ENCODE measurements at places on chromosomes 12 and 14.

DNA sequence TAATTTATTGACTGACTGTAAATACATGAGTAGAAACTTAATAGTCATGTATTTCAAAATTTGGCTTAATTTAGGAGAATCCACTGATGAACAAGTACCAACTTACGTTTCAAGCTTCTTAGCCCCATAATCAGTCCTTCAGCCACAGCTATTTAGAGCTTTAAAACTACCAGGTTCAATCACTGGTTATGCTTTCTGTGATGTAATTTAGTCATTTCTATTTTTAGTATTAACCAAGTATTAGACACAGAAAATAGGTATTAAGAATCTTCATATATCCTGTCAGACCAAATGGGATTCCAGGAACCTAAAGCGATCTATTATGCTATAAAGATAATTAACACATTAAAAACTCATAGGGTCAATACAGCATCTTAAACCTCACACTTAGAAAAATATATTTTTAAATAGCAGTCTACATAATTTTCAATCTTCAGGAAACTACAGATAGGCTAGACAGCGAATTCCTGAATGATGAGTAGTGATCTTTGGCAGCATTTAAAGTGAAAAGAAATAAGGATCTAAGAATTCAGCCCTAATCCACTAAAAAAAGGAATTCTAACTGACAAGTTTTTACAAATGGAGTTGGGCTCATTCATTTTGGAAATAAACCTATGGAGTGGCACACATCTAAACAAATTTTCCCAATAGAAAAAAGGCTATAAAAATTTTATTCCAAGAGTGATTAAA is 51.5 kb downstream of the ZC3H14 start:
- H3K36me3 ChIP-seq = peaks cover 63% of the 10 kb centered on the region
- no peak overlapping the region for H3K4me3 ChIP-seq
- H3K27me3 ChIP-seq = no peaks in the 10 kb centered on the region
- no peak overlapping the region for H3K27ac ChIP-seq
- no peaks in the 10 kb centered on the region for H3K4me1 ChIP-seq

DNA sequence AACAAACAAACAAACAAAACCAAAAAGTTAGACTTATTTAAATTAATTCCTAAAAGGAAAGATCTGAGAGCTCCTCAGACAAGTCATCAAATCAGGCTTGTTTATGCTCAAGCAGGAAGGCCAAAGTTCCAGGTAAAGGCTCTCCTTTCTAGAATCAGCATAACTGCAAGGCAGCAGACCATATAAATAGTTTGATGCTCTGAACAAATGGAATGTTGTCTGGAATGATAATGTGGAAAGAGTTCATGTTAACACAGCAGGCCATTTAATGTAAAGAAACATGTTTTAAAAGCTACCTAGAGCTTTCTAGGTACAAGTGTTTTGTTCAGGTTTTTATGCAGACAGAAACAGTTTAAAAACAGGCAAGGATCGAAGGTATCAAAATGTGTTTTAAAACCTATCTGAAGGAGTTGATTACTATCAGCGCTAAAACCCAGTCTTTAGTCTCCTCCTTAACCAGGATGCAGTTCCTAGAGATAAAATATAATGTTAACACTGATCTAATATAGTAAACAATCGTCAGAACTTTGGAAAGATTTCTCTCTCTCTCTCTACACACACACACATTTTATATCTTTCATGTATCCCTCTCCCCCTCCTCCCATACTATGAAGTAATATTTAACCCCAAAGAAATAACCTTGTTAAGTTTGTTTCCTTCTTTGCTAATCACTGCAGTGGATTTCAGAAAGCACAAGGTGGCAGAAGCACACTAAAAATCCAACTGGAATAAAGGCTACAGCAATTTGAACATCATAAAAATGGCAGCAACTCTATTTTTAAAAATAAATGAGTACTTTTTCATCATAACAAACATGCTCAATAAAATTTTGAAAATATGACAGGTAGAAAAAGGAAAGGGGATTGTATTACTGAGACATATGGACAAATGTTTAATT is 135.5 kb downstream of the PAWR start:
- H3K4me3 ChIP-seq = no peak overlapping the region
- H3K27me3 ChIP-seq = no peaks in the 10 kb centered on the region
- no peaks in the 10 kb centered on the region for H3K36me3 ChIP-seq

GRCh38 chr12:5417500-5417899 is 14.4 kb upstream of the NTF3 start:
- no peaks in the 10 kb centered on the region for H3K4me1 ChIP-seq
- H3K36me3 ChIP-seq = no peaks in the 10 kb centered on the region
- H3K27ac ChIP-seq = no peak overlapping the region

GRCh38 chr12:56118688-56119357 is 757 bp downstream of the ZC3H10 start:
- H3K27ac ChIP-seq = peak overlapping the region; percentile 94
- peaks cover 19% of the 10 kb centered on the region for H3K4me1 ChIP-seq
- DNase-seq = peak; percentile 26
- H3K27me3 ChIP-seq = no peaks in the 10 kb centered on the region
- H3K4me3 ChIP-seq = peak overlapping the region; percentile 86
- peaks cover 5% of the 10 kb centered on the region for H3K36me3 ChIP-seq

DNA sequence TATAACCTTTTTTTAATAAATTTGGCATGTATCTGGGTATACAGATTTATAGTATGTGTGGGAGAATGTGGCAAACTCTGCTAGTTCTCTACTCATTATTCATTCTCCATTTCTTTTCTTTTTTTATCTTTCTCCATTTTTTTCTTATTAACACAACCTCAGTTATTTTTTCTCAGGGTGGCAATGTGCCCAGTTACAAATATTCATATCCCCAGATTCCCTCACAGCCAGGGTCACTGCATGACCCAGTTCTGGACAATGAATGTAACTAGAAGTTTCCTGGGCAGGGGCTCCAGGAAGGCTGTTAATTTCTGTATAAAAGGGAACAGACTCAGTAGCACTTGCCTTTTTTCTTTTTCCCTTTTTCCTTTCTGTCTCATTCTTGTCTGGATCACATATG is 95.6 kb downstream of the VCPKMT start:
- H3K27ac ChIP-seq = no peak overlapping the region
- H3K27me3 ChIP-seq = no peaks in the 10 kb centered on the region
- no peak overlapping the region for H3K4me3 ChIP-seq
- DNase-seq = no peak

DNA sequence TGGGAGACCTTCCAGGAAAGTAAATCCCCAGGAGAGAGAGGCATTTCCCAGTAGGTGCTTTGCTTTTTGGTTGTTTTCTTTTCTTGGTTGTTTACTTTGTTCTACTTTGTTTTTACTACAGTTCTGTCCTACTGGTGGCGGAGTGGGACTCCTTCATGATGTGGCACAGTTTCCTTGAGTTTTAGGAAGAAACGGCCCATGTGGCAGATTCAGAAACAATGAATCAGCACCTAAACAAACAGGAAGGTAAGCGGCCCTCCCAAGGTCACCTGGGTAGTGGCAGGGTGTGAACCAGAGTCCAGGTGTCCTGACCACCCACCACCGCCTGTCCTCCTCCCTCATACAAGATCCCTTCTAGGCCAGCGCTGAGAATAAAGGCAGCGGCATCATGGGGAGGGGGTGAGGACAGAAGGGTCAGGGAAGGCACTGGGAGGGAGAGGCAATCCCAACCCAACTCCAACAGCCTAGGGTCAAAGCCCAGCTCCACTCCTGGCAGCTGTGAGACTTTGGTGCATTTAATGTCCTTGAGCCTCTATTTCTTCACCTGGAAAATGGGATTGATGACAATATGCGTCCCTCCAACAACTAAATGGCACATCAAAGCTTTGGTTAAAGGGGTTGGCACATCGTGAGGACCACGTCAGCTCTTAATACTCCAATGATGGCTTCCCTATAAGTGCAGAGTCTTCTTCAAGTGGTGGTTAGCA is 111.5 kb upstream of the BCL2L14 start:
- H3K4me1 ChIP-seq = no peaks in the 10 kb centered on the region
- H3K4me3 ChIP-seq = no peak overlapping the region
- H3K36me3 ChIP-seq = no peaks in the 10 kb centered on the region
- DNase-seq = no peak

- H3K27ac ChIP-seq = no peak overlapping the region
- no peaks in the 10 kb centered on the region for H3K27me3 ChIP-seq
- H3K4me1 ChIP-seq = no peaks in the 10 kb centered on the region
- DNase-seq = no peak
- H3K36me3 ChIP-seq = no peaks in the 10 kb centered on the region
- no peak overlapping the region for H3K4me3 ChIP-seq
Observed at GRCh38 chr12:88248606-88249005, 106.5 kb downstream of the TMTC3 start.

- no peaks in the 10 kb centered on the region for H3K36me3 ChIP-seq
- peaks cover 3% of the 10 kb centered on the region for H3K4me1 ChIP-seq
- H3K4me3 ChIP-seq = no peak overlapping the region
- DNase-seq = no peak
Observed at GRCh38 chr12:42922505-42922850, 332.9 kb upstream of the PRICKLE1 start.

DNA sequence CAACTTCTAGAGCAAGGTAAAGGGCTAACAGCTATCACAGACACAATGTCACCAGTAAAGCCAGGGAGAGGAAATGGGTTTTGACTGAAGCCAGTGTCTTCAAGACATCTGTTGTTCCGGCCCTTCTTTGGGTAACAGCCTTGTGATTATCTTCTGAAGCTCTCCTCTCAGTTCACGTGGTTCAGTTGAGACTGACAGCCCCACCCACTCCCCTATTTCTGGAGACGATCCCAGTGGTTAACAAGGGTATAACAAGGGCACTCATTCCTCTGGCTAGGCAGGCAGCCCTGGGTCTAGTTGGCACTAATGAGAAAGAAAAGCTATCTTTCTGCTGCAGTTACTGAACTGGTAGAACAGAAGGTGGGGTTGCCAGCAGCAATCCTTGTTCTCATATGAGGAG is 6.9 kb downstream of the GNPTAB start:
- H3K4me1 ChIP-seq = peaks cover 3% of the 10 kb centered on the region
- H3K27me3 ChIP-seq = no peaks in the 10 kb centered on the region
- peak; percentile 33 for DNase-seq
- no peaks in the 10 kb centered on the region for H3K36me3 ChIP-seq
- H3K27ac ChIP-seq = no peak overlapping the region
- no peak overlapping the region for H3K4me3 ChIP-seq

- no peak for DNase-seq
- H3K27me3 ChIP-seq = no peaks in the 10 kb centered on the region
- H3K4me1 ChIP-seq = no peaks in the 10 kb centered on the region
- H3K4me3 ChIP-seq = no peak overlapping the region
- H3K27ac ChIP-seq = no peak overlapping the region
Observed at GRCh38 chr12:129701631-129702101, 202.2 kb downstream of the TMEM132D start.

All from tibial nerve (tissue), 4 donors.